ENCODE measurements at places on chromosomes 7 and 10.

DNA sequence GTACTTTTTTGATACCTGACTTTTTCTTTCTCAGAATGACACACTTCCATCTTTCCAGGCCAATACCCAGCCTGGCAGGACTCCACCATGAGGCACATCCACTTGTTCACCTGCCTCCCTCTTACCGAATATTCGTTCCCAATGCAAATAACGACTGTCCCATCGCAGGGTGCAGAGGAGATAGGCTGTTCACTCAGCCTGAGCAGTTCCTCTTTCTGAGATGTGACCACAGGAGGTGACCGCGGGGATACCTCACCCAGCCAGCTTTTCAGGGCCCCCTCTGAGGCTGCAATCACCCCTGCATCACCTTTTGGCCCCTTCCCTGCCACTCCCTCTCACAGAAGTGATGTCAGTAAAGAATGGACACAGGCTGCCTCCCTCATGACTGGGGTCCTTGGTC, 28.3 kb downstream of the PTPRN2 start:
- DNase-seq: no peak

GRCh38 chr10:114885443-114885842, 52.6 kb upstream of the TRUB1 start:
- DNase-seq: no peak

DNA sequence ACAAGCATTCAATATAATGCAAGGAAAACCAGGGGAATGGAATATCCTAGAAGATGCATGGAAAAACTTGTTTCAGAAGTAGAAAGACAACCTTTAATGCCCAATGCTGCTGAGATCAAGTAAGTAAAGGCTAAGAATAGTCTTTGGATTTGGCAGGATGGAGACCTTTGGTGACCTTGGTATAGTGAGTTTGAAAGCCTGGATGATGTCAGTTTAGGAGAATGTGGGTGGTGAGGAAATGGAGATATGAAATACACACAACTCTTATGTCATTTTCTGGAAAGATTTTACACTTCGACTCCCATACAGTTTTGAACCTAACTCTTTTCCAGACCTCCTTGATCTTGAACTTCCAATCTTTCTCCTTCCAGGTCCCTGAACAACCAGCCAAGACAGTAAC, 185.7 kb downstream of the TFEC start:
- no peak for DNase-seq

DNA sequence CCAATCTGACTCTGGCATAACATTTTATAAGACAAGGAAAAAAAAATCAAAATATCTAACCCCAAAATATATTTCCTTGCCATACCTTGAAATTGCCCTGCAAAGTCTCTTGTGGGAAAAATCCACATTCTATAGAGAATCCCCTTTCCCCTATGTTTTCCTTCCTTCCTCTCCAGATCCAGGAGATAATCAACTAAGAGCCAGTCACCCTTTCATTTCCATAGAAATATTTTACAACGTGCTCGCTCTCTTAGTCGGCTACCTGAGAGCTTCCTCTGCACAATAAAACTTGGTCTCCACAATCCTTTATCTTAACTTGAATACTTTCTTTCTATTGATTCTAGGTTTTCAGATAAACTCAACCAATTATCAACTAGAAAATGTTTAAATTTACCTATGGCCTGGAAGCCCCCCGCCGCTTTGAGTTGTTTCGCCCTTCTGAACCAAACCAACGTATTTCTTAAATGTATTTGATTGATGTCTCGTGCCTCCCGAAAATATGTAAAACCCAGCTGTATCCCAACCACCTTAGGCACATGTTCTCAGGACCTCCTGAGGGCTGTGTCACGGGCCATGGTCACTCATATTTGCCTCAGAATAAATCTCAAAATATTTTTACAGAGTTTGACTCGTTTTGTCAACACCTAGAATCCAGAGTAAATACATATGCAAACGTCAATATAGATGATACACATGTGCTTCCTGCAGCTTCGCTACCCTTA, 869 bp downstream of the PSAP start:
- DNase-seq: no peak

- DNase-seq: no peak
Measured at GRCh38 chr7:26212921-26213718, 11.6 kb downstream of the CBX3 start.

DNA sequence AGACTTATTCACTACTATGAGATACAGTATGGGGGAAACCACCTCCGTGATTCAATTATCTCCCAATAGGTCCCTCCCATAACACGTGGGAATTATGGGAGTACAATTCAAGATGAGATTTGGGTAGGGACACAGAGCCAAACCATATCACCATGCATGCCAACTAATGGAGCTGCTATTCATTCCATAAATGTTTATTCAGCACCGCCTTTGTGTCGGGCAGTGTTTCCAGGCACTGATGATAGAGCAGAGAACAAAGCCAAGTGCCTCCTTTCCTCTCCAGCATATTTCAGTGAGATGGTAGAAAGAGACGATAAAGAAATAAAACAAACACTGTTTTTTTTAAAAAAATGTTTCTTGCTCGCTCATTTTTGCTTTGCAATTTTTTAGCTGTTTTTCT, 295.9 kb upstream of the FOXK1 start:
- peak; percentile 39 for DNase-seq

Measured in NCI-H774 (cell line).